ENCODE measurements at places on chromosomes 1 and 21.

DNA sequence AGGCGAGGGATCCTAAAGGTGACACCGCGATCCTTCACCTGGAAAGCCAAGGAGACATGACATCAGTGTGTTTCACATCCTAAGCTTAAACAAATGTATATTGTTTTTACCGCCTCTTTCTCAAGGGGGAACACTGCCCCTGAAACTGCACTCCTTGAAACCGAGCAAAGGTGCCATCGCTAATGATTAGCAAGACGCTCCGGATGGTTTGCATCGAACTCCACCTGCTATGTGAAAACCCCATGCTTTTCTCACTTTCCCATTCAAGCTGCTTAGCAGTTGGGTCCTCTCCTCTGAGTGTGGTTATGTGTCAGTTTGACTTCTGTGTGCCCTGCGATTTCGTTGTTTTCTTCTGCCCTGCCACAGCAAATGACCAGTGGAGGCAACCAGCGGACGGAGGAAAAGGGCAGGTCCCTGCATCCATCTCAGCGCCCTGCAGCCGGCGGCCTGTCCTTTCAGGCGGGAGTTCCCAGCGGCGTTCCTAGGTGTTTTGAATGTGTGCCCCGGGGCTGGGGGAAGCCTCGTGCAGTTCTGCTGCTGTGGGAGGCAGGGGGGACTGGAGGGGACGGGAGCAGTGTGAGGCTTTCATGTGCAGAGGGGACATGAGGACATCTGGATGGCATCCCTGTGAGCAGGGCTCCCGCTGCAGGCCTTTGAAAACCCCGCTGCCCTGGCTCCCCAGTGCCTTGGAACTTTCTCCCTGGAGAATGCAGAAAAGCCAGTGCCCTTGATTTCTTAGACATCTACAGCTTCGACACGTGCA is 16.1 kb downstream of the ZBTB18 start:
- DNase-seq: no peak

DNA sequence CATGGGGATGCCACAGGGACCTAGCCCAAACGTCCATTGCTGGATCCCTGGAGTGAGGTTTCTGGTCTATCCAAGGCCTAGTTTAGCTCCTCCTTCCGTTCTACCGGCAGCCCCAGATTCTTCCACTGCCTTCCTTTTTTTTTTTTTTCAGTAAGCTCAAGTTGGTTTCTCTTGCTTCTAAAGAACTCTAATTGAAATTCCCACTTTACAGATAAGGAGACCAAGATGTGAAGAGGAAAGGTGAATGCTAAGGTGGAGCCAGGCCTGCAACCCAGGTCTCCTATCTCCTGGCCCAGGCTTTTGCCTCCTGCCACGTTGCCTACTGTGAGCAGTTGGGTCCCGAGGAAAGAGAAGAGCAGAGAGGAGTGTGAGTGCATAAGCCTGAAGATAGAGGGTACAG is 31.5 kb upstream of the CLIC4 start:
- no peak for DNase-seq

DNA sequence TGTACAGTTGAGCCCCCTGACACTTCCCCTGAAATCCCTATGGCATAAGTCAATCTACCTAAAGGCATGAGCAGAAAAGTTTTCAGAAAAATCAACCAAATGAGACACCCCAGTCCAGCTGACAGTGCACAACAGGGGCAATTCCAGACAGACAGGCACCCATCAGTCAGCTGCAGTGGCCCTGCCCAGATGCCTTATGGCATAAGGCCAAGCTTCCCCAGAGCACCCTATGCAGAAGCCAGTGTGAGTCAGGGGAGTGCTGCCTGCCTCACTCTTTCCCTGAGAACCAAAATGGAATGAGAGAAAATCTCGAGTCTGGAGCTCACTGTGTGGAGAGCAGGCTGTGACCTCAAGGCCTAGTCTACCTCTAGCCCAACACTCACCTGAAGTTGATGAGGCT is 38.1 kb downstream of the MRAP start:
- no peak for DNase-seq

- DNase-seq: no peak
These were observed 262.4 kb downstream of the ST6GALNAC3 start for GRCh38 chr1:76336931-76337371.

DNA sequence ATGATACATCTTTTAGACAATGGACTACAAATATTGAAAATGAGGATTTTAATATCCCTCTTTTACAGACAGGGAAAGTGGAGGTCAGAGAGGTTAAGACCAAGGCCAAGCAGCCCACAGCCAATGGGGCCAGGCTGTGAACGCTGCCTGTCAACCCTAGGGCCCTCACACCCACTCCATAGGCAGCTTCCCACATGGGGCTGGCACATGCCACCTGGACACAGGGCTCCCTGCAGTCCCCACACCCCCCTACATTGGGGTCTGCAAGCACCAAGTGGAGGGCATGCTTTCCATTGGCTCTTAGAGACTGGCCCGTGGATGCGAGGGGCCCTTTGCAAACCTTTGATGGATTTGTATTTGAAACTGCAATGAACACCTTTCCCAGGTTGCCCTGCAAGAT is 348.5 kb upstream of the VAMP3 start:
- no peak for DNase-seq

DNA sequence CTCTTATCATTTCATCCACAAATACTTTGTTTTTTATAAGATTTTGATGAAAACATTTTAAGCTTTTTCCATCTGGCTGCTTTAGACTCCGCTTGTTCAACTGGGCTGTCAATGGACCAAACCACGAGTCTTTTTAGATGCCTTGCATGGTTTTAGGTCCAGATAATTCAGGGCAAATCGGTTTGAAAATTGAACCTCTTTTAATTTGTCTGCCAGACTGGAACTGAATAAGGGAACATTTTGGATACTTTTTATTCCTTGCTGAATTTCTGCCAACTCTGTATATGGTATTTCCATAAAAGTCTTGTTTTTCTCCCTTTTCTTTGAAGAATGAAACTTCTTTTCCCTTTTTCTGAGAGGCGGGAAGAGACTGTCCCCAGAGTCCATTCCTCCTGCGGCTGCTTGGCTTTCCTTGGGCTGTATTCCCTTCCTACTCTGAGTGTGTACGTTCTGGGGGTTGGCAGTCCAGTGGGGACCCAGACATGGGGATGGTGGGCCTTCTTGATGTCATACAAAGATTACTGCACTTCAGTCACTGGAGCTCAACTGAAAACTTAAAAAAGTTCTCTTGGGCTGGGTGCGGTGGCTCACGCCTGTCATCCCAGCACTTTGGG is 46.5 kb upstream of the CNN3 start:
- DNase-seq: no peak

DNA sequence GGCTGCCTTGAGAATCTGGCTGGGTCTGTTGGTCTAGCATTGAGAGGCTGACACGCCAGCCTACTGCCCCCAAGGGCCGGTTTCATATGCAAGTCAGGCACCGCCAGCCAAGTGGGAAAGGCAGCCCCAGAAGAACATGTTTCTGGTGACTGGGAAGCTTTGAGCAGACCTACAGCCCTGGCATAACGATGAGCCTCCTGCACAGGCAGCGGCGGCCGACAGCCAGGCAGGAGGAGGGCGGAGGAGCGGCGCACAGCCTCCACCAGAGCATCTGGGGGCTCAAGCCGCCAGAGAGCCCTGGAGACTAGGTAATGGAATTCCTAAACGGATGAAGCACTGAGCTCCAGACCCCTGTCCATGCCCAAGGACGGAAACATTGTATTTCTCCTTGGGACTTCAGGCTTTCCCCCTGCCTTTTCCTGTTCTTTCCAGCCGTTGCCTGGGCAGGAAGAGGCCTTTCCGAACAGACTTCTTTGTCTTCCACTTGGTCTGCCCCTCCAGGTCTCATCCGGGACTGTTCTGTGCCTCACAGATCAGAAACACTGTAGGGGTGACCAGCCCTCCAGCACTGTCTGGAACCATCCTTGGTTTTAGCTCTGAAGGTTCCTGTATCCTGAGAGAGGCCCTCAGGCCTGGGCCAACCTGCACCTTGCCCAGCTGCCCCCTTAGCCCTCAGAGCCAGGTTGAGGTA is 59.5 kb downstream of the IRF2BP2 start:
- DNase-seq: no peak

- DNase-seq: no peak
These were observed 14.9 kb upstream of the SLC5A9 start for GRCh38 chr1:48207536-48208075.

DNA sequence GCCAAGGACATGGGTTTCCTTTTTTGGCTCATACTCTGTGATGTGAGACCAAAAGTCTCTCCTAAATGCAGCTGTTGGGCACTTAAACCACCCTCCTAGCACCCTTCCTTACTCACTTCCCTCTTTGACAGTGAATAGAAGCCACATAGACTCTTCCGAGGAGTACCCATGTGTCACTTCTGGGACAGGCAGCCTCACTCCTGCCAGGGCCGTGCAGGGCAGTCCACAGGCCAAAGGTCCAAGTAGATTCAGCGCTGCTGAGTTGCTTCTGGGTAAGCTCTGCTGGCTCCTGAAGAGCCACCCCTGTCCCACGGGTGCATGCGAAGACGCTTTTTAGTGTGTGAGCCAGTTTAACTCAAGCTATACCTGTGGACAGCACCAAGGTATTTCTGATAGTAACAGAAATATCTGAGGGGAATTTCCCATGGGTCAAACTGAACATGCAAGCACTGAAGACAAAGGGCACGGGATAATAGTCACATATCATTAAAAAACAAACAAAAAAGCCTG is 36.8 kb upstream of the BMP8B start:
- no peak for DNase-seq

- no peak for DNase-seq
These were observed 10.6 kb downstream of the PLA2G2F start for GRCh38 chr1:20149601-20150325.

DNA sequence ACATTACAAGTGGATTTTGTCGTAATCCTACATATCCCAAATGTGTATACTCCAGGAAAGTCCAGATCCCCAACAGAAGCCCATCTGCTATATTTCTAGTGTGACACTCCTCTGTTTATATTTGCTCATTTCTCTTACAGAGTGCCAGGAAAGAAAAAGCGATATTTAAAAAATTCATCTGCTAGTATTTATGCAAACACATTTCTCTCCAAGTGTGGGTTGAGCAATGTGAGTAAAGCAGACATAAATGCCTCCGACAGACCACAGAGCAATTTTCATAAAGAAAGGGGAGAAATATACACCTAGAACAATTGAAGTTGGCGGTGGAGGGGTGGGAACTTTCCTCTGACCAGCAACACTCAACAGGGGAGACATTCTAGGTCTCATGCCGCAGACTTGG is 22.2 kb upstream of the RAP1A start:
- DNase-seq: no peak

DNA sequence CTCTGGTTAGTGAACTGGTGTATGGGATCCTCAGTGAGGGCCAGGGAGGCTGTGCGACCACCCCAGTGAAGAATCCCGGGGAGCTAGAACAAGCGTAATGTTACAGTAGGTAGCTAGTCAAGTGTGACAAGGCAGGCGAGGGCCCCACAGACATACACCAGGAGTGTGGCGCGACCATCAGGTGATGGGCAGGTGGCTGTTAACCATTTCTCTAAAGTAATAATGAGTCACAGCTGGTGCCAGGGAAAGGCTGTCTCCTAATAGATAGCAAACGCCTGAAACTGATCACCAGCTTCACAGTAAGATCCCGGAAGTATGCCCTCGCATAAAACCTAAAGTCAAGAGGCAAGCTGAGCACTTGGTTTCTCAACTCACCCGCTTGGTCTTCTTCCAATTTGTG is 40.5 kb upstream of the TARBP1 start:
- DNase-seq: no peak

Data from CD4-positive, alpha-beta T cell treated with Interleukin-2 at 100 ng/mL for 4 hours (primary cell).